Right kidney (tissue), 9 donors: ENCODE measurements at places on chromosomes 6 and 20.
A peak's percentile ranks its signal among the peaks of the same experiment; 100 is the strongest.

DNA sequence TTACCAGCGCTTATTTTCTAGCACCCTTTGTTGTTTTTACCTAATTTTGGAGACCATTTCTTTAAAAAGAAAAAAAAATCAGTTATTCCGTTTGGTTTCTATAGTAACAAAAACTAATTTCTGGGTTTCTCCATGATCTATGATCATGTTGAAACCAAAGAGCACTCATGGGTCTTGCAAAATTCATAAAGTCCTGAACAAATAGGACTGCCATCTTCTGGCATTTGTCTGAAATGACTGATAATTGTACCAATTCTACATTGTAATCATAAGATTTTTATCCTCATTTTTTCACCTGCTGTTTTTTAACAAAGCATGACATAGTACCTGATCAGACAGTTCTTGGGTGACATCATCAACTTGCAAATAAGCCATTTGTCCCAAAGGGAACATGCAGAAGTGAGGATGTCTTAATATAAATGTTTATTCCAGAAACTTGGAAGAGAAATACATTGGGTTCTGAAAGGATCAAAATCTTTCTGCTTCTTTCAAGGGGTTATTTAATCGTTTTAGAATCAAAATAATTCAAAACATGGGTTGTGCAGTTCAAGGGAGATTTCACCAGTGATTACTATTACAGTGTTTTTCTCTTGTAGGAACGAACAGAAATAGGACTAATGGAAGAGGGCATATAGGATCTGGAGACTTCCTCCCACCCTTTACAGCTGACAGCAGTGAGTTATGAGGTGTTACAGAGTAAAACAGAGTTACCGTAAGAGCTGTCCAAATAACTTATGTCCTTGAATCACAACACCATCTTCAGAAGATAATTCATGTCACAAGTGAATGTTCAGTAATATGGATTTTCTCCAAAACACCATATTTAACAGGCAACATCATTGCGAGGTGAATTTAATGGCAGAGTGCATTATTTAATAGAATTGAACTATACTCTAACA is 87.1 kb upstream of the GJE1 start:
- peak; percentile 4 for DNase-seq

GRCh38 chr20:47944682-47945081 is 159.4 kb upstream of the SULF2 start:
- DNase-seq, result no peak

DNA sequence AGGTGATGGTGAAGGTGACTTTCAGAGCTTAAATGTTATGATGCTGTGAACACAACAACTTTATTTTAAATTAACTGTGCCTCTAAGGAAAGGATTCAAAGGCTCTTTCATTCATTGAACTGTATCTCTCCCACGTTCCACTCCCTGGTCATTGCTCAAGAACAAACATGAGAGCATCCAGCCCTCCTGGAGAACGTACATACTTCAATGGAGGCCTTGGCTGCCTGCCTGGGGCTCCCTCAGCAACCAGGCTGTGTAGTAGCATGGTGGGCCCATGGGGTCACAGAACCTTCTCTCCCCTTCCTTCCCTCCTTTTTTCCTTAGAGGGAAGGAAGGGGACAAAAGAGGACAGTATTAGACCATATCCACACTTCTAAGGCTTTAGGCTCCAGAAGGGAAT is 234.3 kb downstream of the CDC5L start:
- no peak for DNase-seq

DNA sequence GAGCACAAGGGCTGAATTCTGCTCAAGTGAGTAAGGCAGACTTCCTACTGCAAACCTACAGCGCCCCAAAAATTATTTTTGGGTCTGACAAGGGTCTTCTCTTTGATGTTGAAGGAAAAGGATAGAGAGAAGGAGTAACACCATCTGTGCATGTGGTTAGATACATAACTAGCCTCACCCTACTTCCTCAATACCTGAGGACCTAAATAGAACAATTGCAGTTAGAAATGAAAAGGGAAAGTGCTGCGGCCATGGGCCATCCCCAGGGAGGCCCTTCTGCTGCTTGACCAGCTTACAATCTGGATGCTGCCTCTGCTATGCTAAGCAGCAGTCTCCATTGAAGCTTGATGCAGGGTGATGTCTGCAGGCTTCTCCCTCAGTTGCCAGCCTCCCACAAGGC is 63.2 kb upstream of the ARMH2 start:
- no peak for DNase-seq

- peak; percentile 67 for DNase-seq
These were observed at the start of gene SDC4 for GRCh38 chr20:45347936-45348778. SDC4 (minus strand) TSS chr20:45348424; CDS start chr20:45348384, 40 bp downstream.

GRCh38 chr6:12715437-12715836 is 1.1 kb upstream of the PHACTR1 start:
- DNase-seq, result no peak

DNA sequence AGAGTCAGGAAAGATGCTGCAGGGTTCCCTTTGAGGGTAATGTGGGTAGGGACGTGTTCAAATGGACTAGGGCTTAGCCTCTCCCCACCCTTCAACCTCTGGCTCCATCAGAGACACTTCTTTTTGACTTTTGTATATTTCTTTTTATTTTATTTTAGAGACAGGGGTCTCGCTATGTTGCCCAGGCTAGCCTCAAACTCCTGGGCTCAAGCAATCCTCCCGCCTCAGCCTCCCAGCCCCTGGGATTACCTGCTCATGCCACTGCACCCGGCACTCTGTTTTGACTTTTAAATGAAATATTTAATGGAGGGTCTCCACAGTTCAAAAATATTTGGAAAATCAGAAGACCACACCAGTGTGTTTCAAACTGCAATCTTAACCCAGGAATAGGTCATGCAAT is 8.6 kb downstream of the HNF4A start:
- DNase-seq, result no peak

GRCh38 chr6:28258877-28259777 is at the start of gene NKAPL:
NKAPL (plus strand) TSS chr6:28259297; CDS start chr6:28259372, 75 bp downstream.
- DNase-seq, result peak; percentile 69

DNA sequence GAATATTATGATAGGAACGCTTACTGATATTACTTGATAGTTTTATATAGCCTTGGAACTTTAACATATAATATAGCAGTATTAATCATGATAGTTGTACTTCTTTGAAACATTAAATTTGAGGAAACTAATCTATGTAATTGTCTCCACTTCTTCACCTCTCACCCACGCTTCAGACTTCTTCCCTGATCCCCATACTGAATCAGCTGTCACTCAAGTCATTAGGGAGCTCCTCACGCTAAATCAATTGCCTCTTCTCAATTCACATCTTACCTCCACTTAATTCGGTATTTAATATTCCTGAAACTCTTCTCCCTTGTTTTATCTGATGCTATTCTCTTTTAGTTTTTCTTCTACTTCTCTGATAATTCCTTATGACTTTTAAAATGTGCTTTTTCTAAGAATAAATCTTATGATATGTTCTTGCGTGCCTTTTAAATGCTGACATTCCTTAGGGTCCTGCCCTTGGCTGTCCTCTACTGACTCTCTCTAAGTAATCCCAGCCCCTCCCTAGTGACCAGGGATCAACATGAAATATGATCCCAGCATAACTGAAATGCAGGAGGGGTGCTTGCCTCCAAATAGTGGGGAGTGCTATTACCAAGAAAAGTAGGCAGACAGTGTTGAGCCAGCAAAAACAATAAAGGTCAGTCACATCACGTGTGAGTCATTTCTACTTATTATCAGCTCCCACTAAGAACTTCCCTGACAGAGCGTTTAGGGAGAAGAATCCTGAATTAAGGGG is 9.9 kb downstream of the ANKRD66 start:
- no peak for DNase-seq

GRCh38 chr20:17976305-17976704 is 7.5 kb downstream of the MGME1 start:
- DNase-seq, result no peak

GRCh38 chr20:2179233-2179580 is 77.6 kb downstream of the STK35 start:
- no peak for DNase-seq

GRCh38 chr6:44228031-44228430 is 4.6 kb downstream of the SLC29A1 start:
- no peak for DNase-seq

DNA sequence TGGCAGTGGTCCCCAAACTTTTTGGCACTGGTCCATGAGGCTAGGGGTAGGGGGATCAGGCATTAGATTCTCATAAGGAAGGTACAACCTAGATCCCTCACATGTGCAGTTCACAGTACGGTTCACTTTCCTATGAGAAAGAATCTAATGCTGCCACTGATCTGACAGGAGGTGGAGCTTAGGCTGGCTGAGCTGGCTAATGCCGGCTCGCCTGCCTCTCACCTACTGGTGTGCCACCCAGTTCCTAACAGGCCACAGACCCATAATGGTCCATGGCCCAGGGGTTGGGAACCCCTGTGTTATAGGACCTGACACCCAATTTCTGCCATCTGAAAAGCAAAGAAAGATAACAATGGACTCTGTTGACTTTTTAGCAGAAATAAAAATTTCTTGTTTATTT is 199.6 kb downstream of the GMPR start:
- no peak for DNase-seq

- DNase-seq, result no peak
These were observed 42.8 kb upstream of the DYNLRB1 start for GRCh38 chr20:34473262-34473883.

- DNase-seq, result no peak
These were observed 396.2 kb downstream of the EPM2A start for GRCh38 chr6:145339089-145339488.

DNA sequence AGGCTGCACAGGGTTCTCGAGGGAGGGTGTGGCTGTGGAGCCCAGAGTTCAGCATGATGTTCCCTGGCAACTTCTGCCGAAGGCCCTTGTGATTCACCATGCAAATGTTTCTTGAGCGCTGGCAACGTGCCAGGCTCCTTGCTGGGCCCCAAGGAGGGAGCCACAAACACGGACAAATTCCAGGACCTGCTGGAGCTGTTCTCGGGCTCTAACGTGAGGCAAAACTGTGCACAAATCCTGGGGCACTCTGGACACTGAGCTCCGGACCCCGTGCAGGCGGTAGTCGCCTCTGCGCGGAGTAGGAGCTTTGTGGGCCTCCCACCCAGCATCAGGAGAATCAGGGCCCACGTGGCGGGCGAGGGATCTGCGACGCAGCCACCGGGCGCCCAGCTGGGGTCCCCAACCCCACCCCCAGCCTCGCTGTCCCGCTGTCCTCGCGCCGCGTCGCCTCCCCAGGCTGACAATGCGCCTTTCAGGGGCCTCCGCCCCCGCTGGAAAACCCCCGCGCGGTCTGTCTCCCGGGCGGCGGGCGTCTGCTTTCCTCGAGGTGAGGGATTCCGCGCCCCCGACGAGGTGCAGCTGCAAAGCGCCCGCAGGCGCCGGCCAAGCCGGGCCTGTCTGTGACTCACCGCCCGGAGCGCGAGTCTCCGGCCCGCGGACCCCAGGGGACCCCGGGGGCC is 31.7 kb upstream of the SCUBE3 start:
- DNase-seq, result no peak

DNA sequence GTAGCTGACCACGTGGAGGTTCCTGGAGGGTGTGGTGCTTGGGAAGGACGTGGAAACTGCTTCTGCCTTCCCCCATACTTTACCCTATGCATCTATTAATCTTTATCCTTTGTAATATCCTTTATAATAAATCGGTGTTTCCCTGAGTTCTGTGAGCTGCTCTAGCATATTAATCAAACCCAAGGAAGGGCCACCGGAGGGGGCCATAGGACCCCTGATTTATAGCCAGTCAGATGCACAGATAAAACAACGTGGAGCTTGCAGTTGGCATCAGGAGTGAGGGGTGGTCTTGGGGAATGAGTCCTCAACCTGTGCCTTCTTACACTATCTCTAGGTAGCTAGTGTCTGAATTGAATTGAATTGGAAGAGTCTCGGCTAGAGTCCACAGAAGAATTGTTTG is 36.5 kb upstream of the TFAP2A start:
- no peak for DNase-seq

DNA sequence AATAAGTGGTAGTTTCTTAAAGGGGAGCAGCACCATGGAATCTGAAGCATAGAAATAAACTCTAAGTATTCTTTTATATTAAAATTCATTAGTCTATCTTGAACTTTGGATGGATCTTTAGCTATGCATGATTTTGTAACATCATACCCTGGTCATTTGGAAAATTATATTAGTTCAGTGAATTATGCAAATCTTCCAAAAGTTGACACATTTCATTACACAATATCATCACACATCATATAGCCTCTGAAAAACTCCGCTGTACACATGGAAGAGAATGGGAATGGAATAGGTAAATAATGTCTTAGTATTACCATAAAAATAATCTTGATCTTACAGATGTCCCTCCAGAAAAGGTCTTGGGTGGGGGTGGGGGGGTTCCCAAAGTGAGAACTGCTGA is 96.1 kb downstream of the ATXN1 start:
- DNase-seq, result no peak

- DNase-seq, result no peak
These were observed 57.1 kb upstream of the MAP7 start for GRCh38 chr6:136607204-136607931.

DNA sequence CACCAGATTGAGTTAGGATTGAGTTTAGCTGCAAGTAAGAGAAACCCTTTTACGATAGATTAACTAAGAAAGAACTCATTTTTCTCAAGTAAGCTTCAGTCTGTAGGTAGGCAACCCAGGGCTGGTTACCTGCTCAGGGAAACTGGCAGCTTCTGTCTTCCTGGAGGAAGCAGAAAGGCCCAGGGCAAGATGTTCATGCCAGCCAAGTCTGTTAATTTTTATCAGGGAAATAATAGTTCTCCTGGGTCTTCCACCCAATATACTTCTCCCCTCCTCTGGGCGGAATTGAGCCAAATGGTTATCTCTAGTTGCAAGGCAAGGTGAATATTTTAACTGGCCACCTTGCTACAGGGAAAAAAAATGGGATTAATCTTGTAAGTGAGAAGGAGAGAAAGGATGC is 98.2 kb downstream of the UTRN start:
- DNase-seq, result no peak

DNA sequence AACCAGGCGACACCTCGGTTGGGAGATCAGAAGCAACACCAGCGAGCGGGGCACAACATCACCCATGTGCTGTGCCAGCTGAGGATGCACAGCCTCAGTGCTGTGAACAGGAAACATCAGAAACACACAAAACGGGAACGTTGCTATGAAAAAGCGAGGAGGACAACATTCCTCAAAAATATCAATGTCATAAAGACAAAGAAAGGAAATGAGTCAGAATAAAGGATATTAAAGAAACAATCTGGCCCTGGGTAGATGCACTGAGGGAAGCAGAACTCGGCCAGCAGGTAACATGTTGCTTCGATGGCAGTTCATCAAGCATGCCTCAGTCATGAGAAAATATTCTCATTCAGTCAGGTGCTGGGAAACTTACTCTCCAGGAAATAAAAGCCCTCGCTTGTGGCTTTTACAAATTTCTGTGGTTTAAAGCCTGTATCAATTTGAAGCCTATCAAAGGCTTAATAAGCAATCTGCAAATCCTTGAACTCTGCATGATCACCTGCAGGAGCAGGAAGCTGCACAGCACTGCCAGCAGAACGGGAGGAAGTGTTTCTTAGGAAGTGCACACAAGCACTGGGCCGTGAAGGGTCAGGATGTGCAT is 77.5 kb downstream of the GINS1 start:
- no peak for DNase-seq

DNA sequence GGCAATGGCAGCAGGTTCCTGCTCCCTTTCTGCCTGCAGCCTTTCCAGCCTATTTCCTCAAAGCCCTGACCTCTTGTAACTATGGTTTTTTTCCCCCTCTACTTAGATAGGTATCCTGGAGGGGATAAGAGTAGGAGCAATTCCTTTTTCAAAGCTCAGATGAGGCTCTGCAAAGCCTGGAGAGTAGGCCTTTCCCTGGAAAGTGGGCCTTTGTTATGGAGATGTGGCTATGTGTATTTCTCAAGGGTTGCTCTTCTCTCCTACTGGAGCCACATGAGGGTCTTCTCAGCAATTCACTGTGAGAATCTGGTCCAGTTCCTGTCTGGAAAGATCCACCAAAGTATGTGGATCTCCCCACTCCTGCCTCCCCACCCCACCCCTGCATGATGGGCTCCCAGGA is 96.0 kb downstream of the DTD1 start:
- no peak for DNase-seq

GRCh38 chr20:60090631-60091030 is 132.4 kb downstream of the CDH26 start:
- DNase-seq, result no peak
